ENCODE measurements at places on chromosomes 1 and 21.

DNA sequence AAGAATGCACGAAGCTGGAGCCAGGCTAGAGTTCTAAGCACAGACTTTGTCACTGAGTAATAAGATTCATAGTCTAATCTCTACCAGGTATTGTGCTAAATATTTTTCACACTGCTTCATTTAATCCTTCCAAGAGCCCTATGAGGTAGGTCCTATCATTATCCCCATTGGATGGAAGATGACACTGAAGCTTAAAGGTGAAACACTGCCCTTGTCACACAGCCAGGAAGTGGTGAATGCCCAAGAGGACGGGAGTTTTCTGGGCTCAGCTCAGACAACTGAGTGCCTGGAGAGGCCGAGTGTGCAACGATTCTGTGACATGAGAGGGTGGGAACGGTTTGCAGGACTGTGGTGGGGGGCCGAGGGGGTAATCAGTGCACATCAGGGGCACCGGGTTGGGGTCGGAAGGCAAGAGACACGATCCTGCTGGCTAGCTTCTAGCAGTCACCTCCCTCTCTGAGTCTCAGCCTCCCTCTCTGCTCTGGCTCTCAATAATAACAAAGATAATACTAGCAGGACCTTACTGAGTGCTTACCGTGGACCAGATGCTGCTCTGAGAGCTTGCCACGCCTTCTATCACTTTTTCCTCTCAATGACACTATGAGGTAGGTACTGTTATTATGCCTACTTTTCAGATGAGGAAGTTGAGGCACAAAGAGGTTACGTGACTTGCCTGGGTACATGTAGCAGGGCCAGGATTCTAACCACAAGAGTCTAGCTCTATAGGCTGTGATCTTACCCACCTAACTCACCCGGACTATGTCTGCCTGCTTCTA, 12.4 kb downstream of the KCNQ4 start:
- no peak for DNase-seq

GRCh38 chr1:50252196-50252595, 143.5 kb downstream of the ELAVL4 start:
- DNase-seq: no peak

GRCh38 chr1:188599313-188599712, 1770.6 kb downstream of the PLA2G4A start:
- no peak for DNase-seq

DNA sequence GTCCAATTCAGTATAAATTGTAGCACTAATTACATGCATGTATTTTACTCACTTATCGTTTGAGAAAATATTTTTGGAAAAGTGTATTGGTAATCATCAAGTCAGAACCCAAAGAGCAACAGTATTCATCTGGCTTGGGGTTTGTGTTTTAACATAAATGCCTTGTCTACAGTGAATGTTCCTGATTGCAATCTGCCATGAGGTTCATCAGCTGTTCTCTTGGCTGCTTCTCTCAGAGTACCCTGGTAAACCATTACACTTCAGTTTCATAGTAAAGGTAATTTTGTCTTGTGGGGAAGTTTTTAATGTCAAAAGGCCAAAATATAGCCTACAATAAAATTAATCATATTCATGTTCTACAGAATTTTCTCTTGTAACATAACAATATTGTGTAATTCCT, 150.3 kb downstream of the IFI44 start:
- no peak for DNase-seq

Data from epithelial cell of prostate (primary cell).